ELR (cell line): ENCODE measurements at places on chromosomes 6 and 20.

GRCh38 chr6:34692280-34692679 is 4.3 kb downstream of the ILRUN start:
- DNase-seq = no peak

GRCh38 chr6:2471472-2471871 is 226.1 kb upstream of the GMDS start:
- DNase-seq = no peak

GRCh38 chr6:140078561-140079125 is 704.2 kb upstream of the CITED2 start:
- DNase-seq = peak; percentile 52

- no peak for DNase-seq
Measured at GRCh38 chr20:23686046-23686750, 2.6 kb downstream of the CST4 start.

GRCh38 chr6:168364793-168365421 is 45.3 kb upstream of the DACT2 start:
- no peak for DNase-seq

GRCh38 chr6:137637121-137637520 is 142.9 kb upstream of the OLIG3 start:
- peak; percentile 78 for DNase-seq

DNA sequence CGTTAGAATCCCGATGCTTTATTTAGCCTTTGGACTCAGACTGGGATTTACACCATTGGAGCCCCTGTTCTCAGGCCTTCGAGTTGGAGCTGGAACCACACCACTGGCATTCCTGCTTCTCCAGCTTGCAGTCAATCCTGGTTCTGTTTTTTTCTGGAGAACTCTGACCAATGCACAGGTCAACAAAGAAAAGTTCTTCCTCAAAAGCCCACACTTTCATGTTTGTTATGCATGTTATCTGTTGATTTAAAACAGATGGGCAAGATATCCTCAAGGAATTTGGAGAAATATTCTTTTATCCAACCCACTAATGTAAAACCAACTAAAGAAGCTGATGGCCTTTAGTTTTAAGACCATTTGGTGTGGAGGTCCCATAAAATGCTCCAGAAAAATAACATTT is 205.7 kb downstream of the ANKRD60 start:
- no peak for DNase-seq

DNA sequence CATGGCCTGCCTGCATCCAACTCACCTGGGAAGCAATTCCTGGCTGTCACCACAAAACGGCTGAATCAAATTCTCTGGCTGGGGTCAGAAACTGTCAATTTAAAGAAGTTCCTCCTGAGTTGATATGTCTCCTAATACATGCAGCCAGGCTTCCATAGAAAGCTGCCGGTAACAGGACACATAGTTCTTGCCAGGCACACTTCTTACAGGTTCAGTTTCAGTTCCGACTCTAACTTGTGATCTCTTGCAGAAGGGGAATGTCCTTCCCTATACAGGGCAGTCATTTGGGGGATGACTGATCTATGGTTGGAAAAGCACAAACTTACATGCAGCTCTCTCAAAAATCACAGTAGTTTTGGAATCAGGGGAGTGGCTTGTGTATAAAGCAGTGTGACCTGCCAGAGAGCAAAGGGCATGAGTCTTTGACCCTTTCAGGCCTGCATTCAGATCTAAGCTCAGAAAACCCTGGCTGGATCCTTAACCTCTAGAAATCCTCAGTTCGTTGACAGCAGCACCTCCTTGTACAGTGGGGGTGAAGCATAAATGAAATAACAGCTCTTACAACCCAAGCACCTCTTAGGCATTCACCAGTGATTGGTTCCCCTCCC is 195.6 kb downstream of the SCP2D1 start:
- no peak for DNase-seq

DNA sequence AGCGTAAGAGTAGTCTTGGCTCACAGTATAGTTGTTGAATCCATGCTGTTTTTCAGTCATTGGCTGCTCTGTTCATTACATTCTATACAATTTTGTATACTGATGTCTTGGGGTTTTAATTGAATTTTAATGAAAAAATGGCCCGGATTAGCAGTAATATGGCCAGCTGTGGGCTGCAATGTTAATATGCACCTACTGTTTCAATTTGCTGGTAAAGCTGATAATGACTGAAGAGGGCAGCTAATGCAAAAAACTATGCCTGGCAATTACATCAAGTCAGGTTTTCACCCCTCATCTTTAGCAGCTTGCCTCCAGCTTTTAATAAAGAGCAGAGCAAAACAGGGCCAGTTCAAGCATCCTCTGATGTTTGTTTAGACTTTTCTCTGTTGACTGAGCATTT is 394.5 kb downstream of the PLCB1 start:
- DNase-seq = no peak

DNA sequence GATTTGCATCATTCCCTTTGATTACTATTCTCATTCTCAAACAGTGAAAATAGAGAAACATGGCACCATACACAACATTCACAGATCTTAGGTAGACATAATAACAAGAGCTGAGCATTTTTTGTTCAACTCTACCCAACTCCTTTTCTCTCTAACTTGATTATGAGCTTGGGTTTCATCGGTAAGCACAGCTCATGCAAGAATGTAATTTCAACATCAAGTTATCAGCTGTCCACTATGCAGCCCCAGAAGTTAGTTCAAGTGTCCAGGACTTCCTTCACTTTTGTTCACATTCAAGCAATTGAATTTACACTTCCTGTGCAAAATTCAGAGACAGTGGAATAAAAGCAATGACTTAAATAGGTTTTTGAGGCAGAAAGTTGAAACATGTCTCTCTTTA is 297.7 kb upstream of the SASH1 start:
- no peak for DNase-seq

- DNase-seq = no peak
Measured at GRCh38 chr20:19599200-19599599, 158.9 kb upstream of the RIN2 start.

DNA sequence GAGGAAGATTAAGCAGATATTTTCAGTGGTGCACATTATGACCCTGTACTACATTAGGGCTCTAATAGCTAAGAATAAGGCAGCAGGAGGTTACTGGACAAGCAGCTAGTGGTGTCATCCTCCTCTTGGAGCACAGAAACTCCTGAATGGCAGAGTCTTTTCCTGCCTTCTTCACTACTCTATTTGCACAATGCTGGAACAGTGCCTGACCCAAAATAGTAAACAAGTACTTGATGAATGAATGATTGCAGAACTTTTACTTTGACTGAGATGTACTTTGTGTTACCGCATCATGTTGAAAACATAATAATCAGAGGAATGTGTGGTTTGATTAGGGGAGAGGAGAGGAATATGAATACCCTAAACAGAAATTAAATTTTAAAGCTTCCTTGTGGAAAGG is 30.0 kb upstream of the UST start:
- no peak for DNase-seq

DNA sequence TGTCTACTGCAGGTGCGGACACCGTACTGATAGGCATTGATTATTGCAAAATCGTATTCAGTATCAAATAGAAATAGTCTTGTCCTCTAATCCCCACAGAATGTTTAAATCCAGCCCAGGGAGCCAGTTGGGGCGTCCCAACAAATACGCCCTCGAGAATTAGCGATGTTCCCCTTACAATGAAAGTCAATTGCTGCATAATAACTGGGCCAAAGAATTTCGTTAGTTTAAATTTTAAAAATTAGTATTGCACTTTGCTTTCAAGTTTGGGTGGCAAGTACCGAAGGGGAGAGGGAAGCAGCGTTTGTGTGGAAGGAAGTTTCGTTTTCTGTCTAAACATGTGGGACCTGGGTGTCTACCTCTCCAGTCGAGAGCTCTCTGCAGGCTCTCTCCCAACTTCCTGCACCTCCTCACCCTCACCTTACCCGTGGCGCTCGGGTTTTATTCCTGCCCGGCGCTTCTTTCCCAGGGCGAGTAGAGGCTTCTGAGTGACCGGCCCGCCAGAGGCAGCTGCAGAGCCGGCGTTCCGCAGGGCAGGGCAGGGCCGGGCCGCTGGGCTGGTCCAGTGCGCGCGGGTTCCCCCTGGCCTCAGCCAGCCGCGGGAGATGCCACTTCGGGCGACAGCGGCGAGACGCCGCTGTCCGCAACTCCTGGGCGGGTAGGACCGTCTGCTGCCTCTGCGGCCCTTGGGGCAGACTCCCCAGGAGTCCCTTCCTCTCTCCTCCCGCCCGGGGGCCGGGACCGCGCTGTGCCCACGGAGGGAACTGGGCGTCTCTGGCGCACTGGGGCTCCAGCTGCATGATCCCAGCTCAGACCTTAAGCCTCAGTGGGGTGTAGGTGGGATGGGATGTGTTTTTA is 862 bp upstream of the TFAP2C start:
- peak; percentile 59 for DNase-seq

GRCh38 chr6:490251-491037 is 98.9 kb downstream of the IRF4 start:
- no peak for DNase-seq

GRCh38 chr6:35587167-35587566 is 74.5 kb upstream of the TULP1 start:
- DNase-seq = no peak

DNA sequence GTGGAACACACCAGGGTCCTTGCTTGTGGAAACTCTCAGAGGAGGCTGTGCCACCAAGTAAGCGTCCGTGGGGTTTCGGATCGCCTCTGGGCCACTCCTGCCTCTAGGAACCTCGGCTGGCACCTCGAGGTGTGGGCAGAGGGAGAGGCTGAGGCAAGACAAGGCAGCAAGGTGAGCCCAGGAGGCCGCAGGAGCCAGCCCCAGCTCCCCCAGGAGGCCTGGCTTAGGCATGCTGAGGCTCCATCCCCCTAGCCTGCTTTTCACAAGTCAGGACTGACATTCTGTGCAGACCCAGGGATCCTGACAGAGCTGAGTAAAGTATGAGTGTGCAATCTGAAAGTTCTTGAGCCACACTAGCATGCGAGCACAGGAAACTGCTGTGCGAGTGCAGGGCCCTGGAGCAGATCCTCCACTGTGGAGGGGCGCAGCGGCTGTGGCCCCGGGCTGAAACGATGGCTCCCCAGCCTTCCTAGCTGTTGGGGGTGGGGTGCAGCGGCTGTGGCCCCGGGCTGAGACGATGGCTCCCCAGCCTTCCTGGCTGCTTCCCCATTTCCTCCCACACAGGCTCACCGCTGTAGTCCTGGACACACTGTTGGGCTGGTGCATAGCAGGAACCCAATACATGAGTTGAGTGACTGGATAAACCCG is 75.2 kb upstream of the CD93 start:
- DNase-seq = peak; percentile 59

GRCh38 chr6:131876545-131876944 is 68.7 kb downstream of the ENPP1 start:
- no peak for DNase-seq

- DNase-seq = peak; percentile 30
Measured at GRCh38 chr20:47125508-47125757, 230.8 kb downstream of the EYA2 start.

- DNase-seq = peak; percentile 66
Measured at GRCh38 chr6:138722425-138723371, 50.9 kb upstream of the CCDC28A start.

- no peak for DNase-seq
Measured at GRCh38 chr6:19370831-19371230, 466.3 kb upstream of the ID4 start.

DNA sequence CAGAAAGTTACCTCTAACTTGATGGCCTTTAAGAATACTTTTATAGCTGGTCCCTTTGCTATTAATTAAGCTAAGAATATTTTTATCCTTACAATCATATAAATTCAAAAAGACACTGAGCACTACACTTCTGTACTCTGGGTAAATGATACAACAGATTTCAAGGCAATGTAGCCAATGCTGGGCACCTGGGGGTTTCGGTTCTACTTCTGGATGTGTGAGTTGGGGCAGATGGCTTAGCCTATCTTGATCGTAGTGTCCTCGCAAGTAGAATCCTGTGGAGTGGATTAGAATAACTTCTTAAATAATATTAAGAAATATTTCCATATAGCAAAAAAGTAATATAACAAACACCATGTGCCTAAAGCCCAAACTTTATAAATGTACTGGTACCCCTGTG is 96.9 kb upstream of the NT5E start:
- no peak for DNase-seq

- DNase-seq = no peak
Measured at GRCh38 chr20:57476641-57477461, 48.1 kb downstream of the CTCFL start.

GRCh38 chr20:19974630-19975435 is 42.3 kb upstream of the NAA20 start:
- peak; percentile 86 for DNase-seq

DNA sequence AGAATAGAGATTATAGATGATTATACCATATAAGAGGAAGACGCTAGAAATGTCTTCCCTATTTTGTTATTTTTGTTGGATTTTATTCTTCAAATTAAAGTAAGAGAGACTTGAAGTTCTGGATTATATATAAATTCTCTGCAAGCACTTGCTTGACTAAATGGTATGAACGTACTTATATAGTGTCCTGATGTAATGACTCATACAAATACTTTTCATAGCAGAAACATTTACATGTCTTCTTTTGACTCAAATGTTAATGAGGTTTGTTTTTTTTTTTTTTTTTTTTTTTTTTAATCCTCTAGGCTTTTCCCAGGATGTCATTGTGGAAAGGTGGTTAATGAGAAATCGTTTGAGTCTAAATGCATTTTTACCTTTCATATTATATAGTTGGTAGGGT is 55.0 kb downstream of the PDE7B start:
- peak; percentile 84 for DNase-seq

GRCh38 chr6:137884149-137884909 is 17.3 kb downstream of the TNFAIP3 start:
- DNase-seq = no peak

- no peak for DNase-seq
Measured at GRCh38 chr6:44045672-44046015, 81.6 kb downstream of the MRPL14 start.

DNA sequence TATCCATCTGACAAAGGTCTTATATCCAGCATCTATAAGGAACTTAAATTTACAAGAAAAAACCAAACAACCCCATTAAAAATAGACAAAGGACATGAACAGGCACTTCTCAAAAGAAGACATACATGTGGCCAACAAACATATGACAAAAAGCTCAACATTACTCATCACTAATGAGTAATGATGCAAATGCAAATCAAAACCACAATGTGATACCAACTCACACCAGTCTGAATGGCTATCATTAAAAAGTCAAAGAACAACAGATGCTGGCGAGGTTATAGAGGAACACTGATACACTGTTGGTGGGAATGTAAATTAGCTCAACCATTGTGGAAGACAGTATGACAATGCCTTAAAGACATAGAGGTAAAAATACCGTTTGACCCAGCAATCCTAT is 13.9 kb downstream of the MACROD2 start:
- DNase-seq = no peak
